ENCODE measurements at places on chromosomes 2 and 18.

GRCh38 chr2:174121612-174122011, 126.7 kb downstream of the OLA1 start:
- DNase-seq, result no peak

GRCh38 chr18:55179425-55179824, 220.2 kb upstream of the CCDC68 start:
- no peak for DNase-seq

- DNase-seq, result peak; percentile 45
Observed at GRCh38 chr2:15588329-15588919, 3.2 kb upstream of the DDX1 start.

- no peak for DNase-seq
Observed at GRCh38 chr18:45352874-45353273, 262.4 kb upstream of the SLC14A2 start.

DNA sequence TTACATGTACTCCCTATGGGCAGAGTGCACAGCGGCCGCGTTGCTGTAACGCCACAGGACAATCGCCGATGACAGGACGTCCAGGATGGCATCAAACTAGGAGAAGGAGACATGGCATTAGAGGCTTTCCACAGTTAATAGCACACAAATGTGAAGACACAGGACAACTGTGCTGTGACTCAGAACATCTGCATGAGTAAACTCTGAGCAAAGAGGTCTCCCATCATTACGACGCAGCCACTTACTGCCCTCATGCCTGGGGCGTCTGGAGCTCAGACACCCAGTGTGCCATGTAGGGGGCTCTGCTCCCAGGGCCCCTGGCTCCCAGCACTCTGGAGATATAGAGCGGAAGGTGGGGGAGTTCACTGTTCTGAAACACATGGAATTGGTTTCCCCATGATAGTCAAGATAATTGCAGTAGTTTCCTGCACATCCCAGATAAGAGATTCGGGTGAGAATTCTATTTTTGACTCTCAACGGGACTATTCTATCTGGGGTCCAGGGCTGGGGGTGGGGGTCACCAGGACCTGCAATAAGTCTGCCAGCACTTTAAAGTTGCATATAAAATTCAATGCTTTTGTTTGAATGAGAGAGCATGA, 168.1 kb downstream of the TMEM163 start:
- no peak for DNase-seq

- peak; percentile 67 for DNase-seq
Observed at GRCh38 chr2:6877402-6878304, at the start of gene RSAD2. RSAD2 (plus strand) TSS chr2:6877777; CDS start chr2:6877801, 24 bp downstream.

DNA sequence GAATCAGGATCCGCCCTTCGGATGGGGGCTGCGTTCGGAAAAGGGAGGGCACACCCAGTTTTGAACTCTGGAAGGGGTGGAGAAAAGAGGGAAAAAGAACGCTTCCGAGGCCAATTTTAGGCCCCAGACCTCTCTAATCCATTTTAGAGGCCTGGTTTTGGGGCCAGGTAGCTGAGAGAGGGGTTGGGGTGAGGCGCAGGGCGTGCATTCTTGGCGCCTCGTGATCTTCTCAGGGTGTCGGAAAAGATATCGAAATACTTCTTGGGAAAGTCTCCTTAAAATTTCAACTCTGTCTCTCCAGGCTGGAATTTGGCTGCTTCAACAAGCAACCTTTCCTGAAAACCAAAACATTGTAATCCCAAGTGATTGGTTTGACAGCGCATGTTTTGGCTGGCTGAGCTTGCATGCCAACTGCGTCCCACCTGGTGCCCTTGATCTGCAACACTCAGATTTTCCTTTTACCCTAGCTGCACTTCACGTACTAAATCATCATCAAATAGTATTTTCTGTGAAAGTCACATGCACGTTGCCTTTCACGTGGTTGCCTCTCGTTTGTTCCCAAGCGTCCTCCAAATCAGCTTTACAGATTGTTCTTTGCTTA, 864 bp upstream of the XPO1 start:
- DNase-seq, result peak; percentile 15

GRCh38 chr18:25946540-25946939, 143.9 kb downstream of the SS18 start:
- no peak for DNase-seq

DNA sequence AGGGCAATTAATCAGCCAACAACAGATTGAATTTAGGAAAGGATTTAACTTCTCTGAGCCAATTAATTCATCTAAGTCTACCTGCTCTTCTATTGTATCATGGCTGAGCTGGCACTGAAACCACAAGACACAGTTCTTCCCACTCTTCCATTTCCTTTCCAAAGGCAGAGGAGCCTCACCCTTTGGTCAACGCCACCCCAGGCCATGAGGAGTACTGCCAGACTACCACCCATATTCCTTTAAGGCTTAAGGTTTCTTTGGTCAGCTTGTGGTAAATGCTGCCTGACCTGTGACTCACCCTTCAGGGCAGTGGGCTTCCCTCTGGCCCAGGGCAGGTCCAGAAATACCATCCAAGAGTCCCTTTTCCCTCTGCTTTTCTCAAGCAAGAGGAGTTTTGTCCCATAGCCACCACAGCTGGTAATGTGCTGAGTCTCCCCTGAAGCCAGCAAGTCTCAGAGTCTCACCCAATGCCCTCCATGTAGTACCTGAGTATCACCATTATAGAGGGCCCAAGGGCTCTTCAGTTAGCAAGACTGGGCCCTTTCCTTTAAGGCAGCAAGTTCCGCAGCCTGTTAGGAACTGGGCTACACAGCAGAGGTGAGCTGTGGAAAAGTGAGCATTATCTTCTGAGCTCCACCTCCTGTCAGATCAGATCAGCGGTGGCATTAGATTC, 900.5 kb upstream of the CRIM1 start:
- no peak for DNase-seq

DNA sequence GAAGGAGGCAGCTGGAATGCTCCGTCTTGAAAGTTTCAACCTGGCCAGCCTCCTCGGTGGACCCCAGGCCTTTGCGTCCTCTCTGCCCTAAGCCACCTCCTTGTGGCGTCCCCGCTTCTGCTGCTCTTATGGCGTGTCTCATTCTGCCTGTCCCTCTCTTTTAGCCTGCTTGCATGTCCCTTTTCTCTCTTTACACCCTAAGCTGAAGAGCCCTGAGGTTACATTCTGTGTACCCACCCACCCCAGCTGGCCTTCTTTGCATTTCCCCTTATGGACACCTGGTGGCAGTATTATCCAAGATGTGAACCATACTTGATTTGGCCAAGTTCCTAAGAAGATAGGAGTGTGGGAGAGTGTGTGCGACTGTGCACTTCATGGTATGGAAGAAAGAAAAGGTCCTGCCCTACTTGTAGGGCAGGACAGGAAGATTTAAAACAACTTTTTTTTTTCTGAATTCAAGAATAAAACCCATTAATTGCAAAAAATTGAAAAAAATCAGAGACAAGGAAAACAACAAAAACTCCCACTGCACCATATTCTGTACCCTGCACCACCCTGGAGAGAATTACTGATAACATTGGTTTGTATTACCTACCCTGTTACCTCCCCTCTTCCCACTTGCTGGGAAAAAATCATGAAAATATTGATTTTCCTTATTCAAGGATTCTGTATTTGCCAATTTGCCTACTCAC, 77.4 kb downstream of the DYSF start:
- DNase-seq, result no peak

DNA sequence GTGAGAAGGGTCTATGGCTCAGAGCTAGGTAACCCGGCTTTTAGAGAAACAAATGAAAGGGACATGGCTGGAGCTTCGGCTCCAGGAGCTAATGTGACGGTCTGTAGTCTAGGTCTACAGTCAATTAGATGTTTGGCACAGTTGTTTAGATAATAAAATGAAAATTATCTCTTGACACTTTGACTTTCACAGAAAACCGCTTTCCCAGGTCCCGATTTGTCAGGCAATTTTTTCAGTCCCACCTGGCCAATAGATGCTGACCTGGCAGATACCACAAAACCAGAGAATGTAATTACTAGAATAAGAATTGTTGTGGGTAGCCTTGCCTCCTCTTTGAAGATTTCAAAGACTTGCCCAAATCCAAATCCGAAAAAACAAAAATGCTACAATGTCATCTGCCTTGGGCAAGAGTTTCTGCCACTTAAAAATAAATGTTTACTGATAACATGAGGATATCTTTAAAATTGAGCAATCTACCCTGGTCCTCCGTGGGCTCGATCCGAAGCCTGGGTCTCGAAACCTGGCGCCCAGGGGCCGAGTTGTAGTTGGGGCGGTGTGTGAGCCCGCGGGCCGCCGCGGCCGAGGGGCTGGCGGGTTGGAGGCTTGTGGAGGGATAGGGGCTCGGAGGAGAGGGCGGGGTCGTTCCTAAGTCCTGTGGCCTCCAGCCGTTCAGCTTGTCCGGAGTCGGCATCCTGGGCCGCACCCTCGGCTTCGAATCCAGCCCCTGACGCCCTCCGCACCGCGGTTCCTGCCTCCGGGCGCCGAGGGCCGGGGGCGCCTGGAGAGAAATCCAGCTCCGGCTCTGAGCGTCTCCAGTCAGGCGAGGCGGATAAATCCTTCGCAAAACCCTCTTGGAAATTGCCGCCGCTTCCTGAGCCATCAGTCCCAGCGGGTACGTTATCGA, 2.3 kb downstream of the EMX1 start:
- DNase-seq, result no peak

GRCh38 chr2:10700078-10700803, 10.5 kb upstream of the NOL10 start:
- DNase-seq, result no peak

DNA sequence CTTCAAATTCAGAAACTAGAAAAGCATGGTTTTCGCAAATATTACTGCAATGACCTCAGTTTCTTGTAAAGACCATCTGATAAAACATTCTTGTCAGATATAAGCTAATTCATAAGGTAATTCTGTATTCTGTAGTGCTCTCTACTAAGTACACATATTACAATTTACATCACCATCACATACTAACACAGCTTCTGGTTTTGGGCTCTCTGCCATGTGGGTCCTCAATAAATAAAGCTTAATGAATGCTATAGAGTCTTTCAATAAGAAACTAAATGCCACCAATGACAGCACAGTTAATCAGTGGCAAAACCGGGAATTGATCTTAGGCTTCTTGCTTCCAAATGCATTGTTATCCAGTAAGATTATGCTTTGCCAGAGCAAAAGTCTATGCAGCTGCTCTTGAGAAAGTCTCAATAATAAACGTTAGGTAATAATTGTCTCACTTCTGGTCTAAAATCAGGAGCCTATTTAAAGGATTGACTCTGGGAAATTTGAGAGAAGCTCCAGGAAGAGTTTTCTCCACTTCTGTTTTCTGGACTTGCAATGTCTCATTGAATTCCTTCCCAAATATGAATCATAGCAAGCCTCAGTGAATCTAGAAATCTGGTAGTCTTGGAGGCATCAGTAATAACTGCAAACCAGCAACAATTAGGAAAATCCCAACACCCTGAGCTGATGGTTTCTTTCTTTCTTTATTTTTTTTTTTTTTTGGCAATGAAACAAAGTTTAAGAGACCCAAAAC, 67.9 kb upstream of the RAPGEF4 start:
- no peak for DNase-seq

DNA sequence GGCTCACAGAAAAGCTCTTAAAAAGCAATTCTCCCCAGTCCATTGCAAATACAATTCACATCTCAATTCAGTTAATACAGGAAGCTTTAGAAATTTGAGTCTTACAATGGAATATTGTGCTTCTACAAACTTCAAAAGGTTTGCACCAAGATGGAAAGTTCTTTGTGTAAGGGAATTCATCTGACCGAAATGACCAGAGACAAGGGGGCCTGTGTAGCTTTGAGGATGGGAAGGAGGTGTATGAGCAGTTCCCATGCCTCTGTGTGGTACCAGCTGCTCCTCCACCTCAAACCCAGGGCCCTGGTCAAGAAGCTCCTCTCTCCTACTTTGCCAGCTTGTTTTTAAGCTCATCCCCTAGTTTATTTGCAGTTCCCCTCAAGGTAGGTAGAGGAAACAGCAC, 312.8 kb upstream of the PKDCC start:
- DNase-seq, result no peak

DNA sequence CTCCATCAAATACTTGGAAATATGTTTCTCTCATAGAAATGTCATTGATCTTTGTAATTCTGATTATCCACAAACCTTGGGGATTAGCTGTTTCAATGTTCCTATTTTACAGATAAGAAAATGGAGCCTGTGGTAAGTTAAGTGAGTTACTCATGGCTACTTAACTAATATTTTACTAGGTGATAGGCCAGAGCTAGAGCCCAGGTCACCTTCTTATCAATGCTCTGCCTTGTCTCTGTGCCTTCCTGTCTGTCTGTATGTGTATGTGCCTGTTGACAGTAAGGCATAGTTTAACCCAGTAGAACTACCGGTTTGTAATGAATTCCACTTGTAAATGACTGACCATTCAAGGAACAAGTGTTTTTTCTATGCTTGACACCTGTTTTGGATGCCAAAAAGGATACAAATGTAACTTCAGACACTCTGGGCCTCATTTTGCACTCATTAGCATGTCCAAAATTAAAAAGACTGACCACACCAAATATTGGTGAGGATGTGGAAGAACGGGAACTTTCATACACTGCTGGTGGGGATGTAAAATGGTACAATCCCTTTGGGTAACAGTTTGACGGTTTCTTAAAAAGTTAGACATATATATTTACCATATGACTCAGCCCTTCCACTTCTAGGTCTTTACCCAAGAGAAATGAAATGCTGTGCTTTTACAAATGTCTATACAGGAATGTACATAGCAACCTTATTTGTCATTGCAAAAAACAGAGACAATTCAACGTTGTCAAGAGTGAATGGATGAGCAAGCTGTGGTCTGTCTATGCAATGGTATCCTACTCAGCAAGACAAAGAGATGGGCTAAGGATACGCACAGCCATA, 19.6 kb upstream of the IL1A start:
- DNase-seq, result no peak

- DNase-seq, result peak; percentile 14
Observed at GRCh38 chr2:128317181-128317898, 1.3 kb downstream of the HS6ST1 start.

Measured in mucosa of gallbladder (tissue), 1 donor.